RCC 7860 (cell line): ENCODE measurements at places on chromosomes 5 and 9.

GRCh38 chr5:179824745-179825112, 4.0 kb downstream of the SQSTM1 start:
- no peak for DNase-seq

GRCh38 chr9:138064547-138064946, 187.0 kb downstream of the CACNA1B start:
- DNase-seq = no peak

GRCh38 chr9:109401990-109402318, 81.1 kb upstream of the EPB41L4B start:
- no peak for DNase-seq

- DNase-seq = no peak
These were observed at the start of gene KCNT1 for GRCh38 chr9:135701959-135702721. Gene KCNT1 (plus strand): TSS chr9:135702185. CDS start chr9:135702259, 74 bp downstream.

- no peak for DNase-seq
These were observed 16.6 kb downstream of the FYB1 start for GRCh38 chr5:39202597-39203274.

GRCh38 chr5:178072749-178073148, 40.6 kb upstream of the N4BP3 start:
- no peak for DNase-seq

- no peak for DNase-seq
These were observed 70.8 kb downstream of the SERINC5 start for GRCh38 chr5:80185095-80185494.

DNA sequence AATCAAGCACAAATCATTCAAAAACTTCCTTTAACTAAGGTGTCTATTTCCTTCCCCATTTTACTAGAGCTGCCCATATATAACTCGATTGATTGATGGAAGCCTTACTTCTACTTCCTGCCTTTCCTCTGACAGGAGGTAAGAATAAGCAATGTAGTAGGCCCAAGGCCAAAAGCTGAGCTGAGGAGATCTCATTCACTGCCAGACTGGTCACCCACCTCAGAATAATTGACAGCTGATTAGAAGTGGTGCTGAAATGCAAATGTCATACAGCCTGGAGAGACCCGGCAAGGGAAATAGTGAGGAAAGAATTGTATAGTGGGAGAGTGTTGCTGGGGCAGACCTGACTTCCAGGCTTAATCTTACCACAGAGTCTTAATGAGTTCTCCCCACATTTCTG, 239.9 kb downstream of the SAXO1 start:
- DNase-seq = no peak

DNA sequence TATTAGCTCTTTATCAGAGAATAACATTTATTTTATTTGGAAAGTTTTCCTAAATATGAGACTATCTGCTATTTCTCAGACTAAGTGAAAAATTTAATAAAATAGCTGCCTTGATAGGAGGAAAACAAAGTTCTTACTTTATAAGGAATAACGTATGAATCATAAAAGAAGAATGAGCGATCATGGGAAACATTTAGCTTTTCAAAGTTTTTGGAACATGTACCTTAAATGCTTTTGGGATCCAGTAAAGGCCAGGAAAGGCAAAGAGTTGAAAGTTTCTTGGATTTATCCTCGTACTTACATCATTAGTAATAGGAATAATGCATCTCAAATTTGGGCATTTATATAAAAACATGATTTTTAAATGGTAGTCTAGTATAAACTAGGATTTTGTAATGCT, 19.4 kb downstream of the OGN start:
- DNase-seq = no peak

GRCh38 chr5:147439254-147439653, 70.6 kb downstream of the DPYSL3 start:
- peak; percentile 57 for DNase-seq

GRCh38 chr9:137352511-137353222, 50.6 kb upstream of the NRARP start:
- DNase-seq = no peak

- DNase-seq = no peak
These were observed 25.0 kb downstream of the ANKS6 start for GRCh38 chr9:98771209-98771874.

- no peak for DNase-seq
These were observed 2.2 kb downstream of the PCDH1 start for GRCh38 chr5:141875795-141876627.

- DNase-seq = no peak
These were observed 41.2 kb downstream of the FYB1 start for GRCh38 chr5:39178171-39178570.

DNA sequence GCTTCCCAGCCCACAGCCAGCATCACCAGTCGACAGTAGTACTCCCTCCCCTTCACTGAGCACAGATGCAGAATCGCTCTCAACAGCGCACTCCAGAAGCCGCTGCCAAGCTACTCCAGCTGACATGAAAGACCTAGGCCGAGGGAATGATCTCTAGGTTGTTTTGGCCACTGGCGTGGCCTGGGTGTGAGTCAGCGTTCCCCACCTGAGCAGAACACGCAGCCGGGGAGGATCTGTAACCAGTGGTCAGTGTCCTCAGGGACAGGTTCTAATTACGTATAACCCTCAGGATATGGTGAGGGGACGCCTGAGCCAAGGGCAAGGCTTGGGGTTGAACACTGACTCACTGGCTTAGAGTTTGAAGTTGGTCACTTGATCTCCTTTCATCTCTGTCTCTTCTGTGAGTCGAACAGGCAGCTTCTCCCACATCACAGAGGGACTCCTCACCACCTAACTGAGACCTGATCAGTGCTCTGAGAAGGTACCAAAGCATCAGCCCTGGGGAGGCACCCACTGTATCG, 76.9 kb upstream of the IL17B start:
- peak; percentile 97 for DNase-seq

DNA sequence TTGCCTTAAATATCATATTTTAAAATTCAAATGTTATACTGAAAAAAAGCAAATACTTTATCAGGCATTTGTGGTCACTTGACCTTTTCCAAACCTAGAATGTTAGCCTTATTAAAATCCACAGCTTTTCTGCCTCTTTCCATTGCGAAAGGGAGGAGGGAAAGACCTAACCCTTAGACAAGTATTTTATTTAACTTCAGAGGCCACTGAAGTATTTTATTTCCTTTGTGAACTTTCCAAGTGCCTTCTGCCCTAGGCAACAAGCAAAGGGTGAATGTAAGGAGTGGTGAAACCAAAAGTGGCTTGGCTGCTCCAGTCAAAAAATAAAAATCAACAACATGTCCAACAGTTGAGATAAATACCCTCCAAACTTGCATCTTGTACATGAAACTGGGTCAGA, 376.1 kb downstream of the EFNA5 start:
- no peak for DNase-seq

GRCh38 chr9:70635790-70636189, 221.3 kb upstream of the KLF9 start:
- no peak for DNase-seq

DNA sequence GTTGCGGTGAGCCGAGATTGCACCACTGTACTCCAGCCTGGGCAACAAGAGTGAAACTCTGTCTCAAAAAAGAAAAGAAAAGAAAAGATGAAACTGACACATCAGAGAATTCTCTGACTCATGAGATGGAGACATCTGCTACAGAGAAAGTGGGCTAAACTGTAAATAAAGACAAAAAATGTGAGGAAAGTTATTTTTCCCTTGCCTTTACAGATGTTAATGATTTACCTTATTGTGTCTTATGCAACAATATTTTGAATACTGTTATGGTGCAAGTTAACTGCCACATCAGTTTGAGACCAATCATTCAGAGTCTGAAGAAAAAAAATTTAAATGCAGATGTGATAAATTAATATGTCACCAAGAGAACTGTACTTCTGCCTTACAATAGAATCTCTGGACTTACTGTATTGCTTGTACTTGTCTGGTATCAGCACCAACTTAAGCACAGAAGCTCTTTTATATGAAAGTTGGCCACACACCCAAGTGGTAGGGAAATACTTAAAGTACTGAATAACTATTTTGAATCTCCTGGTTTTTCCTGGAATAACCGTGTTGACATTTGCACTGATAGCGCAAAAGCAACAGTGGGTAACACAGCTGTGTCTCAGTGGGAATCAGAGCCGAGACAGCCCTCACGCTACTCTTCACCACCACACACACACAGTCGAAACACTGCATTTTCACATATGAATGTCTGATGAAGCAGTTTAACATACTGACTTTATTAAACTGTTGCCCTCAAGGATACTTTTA, 169.9 kb downstream of the FANCC start:
- DNase-seq = no peak

DNA sequence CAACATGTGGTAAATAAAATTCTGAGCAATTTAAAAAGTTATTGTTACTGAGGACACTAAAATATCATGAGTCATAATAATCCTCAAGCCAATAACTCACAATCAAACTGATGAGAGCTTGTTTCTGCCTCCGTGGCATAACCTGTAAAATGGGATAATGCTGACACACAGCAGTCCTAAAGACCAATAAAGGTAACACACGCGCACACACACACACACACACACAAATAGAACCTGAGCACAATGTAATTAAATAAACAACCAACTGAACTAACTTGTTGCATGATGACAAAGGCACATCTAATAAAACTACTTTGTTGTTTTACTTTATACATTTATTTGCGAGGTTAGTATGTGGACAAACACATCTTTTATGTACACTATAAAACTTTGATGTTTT, 358.2 kb downstream of the BNC2 start:
- DNase-seq = no peak

- DNase-seq = no peak
These were observed 859 bp downstream of the RETREG1 start for GRCh38 chr5:16615741-16616535.

DNA sequence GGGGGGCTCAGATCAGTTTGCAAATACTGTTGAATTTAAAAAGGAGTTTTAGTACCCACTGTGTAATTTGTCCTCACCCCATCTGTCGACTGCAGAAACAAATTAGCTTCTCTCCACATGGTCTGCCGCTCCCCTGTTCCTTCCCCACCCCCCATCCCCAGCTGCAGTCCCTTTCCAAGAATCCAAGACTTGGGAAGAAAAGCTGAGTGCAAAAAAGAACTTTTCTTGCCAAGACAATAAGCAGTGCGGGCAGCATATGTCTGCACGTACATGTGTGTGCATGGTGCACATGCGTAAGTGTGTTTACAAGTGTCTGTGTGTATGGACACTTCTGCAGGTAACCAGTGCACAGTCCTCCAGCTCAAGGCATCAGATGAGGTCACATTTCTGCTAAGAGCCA, 125.7 kb upstream of the SMIM23 start:
- DNase-seq = no peak

- DNase-seq = no peak
These were observed 3.9 kb downstream of the RGS14 start for GRCh38 chr5:177361418-177362291.

DNA sequence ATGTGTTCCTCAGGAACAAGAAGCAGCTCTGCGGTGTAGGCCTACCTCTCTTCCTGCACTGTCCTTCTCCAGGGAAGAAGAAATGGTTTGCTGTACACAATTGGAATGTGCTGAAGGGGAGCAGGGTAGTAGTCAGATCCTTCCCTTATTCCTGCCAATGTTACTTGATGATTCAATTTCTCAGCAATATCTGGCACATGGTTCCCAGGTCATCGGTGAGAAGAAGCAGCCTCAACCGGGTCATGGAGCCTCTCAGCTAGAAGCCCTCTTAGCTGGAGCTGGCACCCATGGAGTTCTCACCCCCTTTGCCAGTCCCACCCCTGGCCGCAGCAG, 36.9 kb downstream of the ACTBL2 start:
- no peak for DNase-seq

GRCh38 chr9:312596-313320, 98.1 kb downstream of the DOCK8 start:
- DNase-seq = no peak

DNA sequence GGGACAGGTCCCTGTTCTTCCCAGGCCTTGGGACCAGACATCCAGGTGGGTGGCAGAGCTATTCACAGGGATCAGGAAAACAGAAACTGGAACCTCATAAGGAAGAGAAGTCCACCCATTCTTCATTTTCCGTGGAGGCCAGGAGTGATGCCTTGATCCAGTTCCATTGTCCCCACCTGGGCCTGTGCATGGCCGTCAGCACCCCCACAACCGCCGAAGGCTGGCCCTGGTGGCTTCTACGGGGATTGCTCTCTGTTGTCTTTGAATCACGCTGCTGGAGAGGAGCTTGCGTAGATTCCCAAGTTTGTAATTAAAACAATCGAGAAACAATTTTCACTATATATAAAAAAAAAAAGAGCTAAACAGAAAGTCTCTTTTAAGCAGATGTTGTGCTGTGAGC, 134.4 kb downstream of the MVB12B start:
- no peak for DNase-seq

DNA sequence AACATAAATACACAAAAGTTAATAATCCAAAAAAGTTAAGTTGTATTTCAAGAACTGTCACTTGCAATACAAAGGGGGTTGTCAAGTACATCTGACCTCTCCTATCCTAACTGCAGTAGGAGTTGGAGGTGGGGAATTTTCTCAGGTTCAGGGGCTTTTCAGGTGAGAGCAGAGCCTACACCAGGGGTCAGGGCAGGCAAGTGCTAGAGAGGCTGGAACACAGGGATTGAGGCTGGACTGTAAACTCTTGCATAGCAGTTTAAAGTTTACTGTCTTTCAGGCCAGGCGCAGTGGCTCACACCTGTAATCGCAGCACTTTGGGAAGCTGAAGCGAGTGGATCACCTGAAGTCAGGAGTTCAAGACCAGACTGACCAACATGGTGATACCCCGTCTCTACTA, 25.4 kb upstream of the RASGRF2 start:
- no peak for DNase-seq

GRCh38 chr9:77177894-77178794, 810 bp downstream of the VPS13A start:
- peak; percentile 32 for DNase-seq

GRCh38 chr5:42064821-42065220, 139.7 kb downstream of the FBXO4 start:
- DNase-seq = peak; percentile 30

DNA sequence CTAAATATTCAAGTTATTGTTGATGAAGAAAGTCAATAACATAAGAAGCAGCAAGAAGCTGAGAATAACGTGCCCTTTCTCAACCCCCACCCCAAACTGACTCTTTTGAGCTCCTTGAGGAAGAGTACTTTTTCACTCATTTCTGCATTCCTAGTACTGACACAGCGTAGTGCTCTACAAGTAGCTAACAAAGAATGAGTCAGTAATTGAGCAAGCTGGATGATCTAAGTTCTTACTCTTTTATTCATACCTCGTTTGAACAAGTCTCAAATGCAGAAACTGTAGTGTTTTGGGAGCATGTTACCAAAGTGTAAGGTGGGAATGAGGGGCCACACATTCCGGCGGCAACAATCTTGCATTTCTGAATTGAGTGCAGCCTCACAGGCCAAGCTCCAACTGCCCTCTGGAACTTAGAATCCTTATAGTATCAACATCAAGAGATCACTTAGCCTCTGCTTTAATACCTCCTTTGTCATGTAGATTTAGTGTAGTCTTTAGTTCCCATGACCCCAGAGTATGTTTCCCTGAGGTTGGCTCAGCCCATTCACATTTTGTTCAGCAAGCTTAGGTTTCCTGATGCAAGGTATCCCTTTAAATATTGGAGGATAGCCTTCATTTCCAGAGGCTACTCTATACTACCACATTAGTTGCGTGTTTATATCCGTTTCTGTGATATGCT, 152.0 kb downstream of the PRR16 start:
- peak; percentile 80 for DNase-seq

- DNase-seq = no peak
These were observed 942.4 kb downstream of the CDH12 start for GRCh38 chr5:21910731-21911130.

- DNase-seq = no peak
These were observed 110.4 kb upstream of the EPB41L4A start for GRCh38 chr5:112529525-112529924.
